ENCODE measurements at places on chromosomes 7 and 10.

- no peak for DNase-seq
Observed at GRCh38 chr7:124106575-124106974, 73.7 kb upstream of the TMEM229A start.

DNA sequence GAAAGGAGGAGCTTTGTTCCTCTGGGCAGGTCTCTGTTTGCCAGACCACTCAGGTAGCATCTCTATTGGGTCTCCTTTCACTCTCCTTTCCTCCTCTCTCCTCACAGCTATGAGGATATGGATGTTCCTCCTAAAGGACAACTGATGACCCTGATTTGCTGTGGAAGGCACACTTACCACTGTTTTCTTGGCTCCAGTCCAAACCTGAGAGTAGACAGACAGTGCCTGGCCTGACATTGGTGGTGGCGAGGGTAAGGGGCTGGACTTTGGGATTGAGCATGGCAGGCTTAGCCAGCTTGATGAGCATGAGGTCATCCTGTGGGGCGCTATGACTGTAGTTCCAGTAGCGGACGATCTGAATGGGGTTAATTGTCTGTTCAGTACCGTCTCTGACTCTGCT, 3.6 kb downstream of the PRSS37 start:
- no peak for DNase-seq

DNA sequence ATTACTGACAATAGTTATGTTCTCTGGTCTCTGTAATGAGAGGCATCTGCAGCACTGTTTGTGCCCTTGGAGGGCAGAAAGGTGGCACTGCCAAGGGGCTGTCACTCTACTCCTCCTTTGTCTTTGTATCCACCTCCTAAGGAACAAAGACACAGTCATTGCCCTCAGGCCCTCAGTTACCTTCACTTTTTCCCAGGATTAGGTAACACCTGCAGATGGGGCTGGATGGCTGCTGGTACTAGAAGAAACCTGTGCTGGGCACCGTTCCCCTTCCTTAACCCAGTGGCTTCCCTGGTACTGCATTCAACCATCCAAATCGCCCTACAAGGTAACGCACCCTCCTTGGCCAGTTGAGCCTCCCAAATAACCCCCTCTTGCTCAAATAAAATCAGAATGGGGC, 246.9 kb upstream of the NEBL start:
- DNase-seq: no peak

GRCh38 chr7:158738841-158739240, 34.2 kb upstream of the NCAPG2 start:
- DNase-seq: no peak

DNA sequence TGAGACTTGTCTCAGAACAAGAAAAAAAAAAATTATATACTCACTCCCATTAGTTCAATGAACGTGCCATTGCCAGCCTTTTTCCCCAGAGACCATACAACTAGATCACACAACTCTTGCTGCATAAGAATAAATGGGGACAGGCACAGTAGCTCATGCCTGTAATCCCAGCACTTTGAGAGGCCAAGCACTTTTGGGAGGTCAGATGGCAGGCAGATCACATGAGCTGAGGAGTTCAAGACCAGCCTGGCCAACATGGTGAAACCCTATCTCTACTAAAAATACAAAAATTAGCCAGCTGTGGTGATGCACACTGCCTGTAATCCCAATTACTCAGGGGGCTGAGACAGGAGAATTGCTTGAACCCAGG, 13.6 kb downstream of the PDLIM1 start:
- no peak for DNase-seq

DNA sequence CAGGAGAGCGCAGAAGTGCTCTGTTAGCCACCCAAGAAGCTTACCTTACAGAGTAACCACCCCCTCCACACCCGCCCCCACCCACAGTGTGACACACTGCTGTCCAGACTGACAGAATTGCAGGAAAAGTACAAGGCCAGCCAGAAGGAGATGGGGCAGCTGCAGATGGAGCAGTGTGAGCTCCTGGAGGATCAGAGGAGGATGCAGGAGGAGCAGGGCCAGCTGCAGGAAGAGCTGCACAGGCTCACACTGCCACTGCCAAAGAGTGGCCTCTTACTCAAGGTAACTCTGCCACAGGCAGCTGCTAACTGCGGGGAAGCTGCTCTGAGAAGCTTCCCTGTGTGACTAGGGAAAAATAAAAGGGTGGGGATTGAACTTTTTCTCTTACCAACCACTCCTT, 17.6 kb downstream of the CCDC136 start:
- DNase-seq: no peak

- peak; percentile 36 for DNase-seq
Observed at GRCh38 chr10:126264102-126265018, 123.9 kb downstream of the ADAM12 start.

DNA sequence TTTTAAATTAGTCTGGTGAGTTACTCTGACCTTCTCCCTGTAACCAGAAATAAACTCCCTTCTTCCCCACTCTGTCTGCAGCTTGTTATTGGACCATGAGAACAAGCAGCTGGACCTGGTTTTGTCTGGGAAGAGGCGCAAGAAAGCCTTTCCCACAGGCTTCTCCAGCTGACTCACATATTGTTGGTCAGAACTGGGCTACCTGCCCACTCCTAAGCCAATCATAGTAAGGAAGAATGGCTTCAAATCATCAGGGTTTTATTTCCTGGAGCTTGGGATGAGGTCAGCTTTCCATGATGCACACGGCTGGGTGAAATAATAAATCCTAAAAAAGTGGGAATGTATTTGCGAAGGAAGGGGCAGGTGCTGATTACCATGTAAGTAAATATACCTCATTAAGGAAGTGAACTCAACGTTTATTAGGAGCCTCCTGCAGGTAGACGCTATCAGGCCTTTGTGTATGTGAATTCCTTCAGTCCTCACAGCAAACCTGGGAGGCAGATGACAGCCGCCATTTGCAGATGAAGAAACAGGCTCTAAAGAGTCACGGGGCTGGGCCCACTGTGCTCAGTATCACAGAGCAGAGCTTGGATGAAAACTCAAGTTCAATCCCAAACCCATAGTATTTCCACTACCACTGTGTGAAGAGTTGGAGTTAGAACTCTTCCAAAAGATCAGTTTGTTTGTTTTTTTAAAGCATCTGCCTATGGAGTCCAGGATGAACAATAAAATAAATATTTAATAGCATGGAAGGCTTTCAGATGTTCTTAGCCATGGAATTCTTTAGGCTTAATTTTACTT, 32.8 kb downstream of the IL15RA start:
- peak; percentile 100 for DNase-seq

GRCh38 chr7:3065724-3066143, 22.1 kb upstream of the CARD11 start:
- peak; percentile 13 for DNase-seq
